ENCODE measurements at places on chromosomes 11 and 22.

DNA sequence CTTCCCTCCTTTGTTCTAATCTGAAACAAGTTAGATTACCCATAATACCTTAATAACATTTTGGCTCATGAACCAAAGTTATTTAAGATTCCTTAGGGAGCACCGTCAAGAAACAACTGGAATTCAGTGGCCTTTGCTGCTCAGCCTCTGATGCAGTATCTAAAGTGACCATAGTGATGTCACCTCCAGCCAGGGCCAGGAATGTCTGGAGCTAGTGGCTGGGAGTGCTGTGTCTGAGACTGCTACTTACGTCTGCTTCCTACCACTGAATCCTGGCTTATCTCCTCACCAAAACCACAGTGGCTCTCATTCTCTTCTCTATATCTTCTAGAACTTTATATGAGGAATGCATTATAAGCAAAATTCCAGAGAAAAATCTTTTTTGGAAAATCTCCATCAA, 658.0 kb downstream of the DLG2 start:
- no peak for DNase-seq

GRCh38 chr11:2209900-2210321, 38.3 kb upstream of the TH start:
- DNase-seq: no peak

- DNase-seq: no peak
Measured at GRCh38 chr11:416757-417621, 2.2 kb upstream of the SIGIRR start.

DNA sequence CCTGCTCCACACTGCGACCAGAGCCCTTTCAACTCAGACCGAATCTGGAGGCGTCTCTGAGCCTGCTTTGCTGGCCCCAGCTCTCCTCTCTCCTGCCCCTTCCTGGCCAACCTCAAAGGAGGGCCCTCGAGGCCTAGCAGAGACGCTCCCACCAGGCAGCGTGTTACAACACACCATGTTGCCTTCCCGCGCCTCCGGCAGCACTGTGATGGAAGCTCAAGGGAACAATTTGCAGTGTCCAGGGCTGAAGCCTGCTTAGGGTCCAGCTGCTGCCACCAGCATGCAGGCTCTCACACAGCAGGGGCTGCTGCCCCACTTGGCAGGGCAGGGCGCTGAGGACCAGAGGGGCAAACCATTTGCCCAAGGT, 18.4 kb downstream of the LINC01488 start:
- DNase-seq: no peak

GRCh38 chr11:48022445-48022844, 42.1 kb downstream of the PTPRJ start:
- no peak for DNase-seq

GRCh38 chr11:82533628-82534327, 199.9 kb downstream of the FAM181B start:
- DNase-seq: no peak

DNA sequence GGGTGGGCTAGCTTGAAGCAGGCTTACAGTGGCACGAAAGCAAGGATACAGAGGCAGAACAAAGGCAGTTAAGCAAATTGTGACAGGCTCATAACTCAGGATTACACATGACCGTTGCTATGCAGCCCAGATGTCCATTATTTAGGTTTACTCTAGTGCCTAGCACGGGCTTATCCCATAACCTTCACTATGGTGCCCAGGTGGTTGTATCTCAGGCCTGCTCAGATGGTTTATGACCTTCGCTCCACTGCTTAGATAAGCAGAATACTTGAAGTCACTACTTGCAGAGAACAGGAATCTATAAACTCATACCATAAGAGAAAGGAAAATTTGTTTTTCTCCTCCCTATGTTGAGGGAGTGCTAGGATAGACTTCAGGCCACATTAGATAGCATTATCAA, 9.0 kb downstream of the OR6M1 start:
- DNase-seq: no peak

DNA sequence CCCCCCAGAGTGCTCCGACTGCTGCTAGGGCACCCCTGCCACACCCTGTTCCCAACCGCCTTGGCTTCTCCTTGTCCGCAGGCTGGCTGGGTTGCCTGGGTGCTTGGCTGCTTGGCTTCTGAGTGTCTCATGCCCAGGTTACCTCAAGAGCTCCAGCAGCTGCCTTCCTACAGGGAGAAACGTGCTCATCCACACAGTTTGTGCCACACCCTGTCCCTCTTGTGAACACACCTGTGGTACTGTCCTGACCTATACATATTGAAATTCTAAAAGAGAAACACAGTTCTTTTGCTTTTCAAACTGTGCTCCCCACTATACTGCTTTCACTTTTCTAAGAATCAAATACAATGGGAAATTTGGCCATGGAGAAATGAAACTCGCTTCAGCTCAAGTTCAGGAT, 191.4 kb downstream of the DBX1 start:
- no peak for DNase-seq

DNA sequence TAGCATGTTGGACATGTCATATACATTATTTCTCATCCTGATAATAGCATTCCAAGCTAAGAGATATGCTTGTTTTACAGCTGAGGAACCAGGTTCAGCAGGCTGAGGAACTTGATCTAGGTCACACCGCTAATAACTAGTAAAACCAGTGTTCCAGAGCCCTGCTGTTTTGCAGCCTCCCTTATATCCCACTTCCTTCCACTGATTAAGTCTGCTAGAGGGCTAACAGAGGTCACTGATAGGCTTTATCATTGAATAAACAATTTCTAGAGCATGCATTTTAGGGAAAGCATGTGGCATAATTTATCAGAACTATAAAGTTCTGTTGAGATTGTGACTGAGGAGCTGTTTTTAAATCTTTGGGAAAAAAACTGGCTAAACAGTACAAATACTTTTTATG, 54.0 kb downstream of the UVRAG start:
- no peak for DNase-seq

DNA sequence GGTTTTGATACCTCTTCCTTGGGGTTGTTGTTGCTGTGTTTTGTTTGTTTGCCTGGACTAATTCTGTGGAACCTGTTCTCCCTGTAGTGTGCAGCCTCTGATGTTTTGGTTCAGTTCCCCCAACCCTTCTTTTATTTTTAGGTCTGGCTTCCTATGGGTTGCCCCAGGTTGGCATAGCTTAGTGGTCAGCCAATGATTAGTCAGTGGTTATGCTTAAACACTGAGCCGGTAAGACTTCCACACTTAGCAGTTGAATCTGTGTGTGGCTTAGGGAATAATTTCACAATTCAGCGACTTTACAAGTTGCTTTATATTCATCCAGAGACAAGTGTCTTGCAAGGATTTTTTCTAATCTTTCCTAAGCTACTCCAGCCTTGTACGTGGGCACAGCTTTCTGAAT, 78.6 kb upstream of the CLPB start:
- DNase-seq: no peak

DNA sequence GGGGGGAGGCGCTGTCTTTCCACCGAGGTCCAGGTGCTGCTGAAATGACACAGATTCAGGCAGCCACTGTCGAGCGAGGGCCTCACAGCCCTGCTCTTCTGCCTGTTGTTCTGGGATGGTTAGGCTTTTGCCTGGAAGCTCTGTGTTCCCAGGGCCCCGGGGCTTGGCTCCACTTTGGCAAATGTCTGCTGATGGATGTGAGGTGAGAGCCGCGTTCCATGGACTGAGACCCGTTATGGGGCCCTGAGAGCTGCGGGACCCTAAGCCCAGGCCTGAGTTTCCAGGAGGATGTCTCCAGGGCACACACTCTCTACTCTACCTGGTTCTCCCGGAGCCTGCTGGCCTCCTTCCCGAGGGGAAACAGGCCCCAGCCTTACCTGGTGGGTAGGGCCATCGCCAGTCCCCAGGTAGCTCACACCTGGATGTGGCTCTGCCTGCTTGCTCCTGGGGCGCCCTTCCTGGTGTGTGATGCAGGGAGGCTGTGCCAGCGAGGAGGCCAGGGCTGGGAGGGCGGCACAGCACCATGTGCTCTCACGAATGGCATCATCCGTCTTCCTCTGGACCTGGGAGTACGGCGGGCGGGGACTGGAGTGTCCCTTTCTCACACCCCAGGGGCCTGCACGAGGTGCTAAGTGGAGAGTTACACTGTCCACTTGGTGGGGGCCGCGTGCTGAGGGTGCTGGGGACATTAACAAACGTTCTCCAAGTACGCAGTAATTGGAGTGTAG, 435.5 kb downstream of the TBC1D22A start:
- DNase-seq: no peak

DNA sequence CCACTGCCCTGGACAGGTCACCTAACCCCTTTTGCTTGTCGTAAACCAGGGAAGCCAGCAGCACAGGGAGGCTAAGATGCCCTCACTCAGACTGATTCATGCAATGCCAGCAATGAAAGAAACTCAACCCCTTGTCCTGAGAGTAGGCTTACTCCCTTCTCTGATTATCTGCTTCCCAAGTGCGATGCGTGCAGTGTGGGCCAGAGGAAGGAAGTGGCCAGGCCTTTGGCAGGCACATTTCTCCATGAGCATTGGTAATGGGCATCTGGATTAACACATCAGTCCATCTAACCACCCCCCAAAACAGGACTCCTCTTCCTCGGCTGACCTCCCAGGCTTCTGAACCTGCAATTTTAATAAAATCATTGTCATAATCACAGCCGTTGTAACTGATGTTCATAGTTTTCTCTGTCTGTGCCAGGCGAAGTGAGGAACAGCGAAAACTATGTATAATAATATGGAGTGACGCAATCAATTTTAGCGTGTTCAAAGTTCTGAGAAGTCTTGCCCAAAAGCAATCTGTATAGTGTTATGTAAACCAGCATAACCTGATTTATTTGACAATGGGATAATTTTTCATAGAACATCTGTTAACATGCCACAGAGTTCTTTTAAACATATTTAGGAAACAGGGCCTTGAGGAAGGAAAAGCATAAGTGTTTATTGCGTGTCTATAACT, 33.9 kb downstream of the TST start:
- no peak for DNase-seq

DNA sequence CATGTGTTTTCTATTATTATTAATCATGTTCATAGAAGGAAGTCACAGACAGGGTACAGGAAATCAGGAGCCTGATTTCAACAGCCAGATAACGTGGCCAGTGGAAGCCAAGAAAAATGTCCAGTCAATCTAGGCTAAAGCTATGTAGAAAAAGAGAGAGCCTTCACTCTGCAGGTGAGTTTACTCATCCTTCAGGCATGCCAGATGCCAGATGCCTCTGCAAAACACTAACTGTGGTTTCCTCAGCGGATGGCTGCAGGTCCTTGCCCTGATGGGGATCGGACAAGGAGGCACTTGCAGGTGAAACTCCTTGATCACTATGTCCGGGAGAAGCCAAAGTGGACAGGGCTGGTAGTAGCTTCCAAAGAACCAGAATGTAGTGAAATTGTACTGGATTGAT, 962.3 kb upstream of the RAG2 start:
- DNase-seq: no peak

DNA sequence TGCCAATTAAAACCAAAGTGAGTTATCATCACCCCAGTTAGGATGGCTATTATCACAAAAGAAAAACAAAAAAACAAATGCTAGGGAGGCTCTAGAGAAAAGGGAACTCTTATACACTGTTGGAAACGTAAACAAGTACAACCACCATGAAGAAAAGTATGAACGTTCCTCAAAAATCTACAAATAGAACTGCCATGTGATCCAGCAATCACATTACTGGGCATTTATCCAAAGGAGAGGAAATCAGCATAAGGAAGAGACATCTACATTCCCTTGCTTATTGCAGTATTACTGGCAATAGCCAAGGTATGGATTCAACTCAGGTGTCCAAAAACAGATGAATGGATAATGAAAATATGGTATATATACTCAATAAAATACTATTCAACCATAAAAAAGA, 1145.1 kb downstream of the LRRC4C start:
- no peak for DNase-seq

DNA sequence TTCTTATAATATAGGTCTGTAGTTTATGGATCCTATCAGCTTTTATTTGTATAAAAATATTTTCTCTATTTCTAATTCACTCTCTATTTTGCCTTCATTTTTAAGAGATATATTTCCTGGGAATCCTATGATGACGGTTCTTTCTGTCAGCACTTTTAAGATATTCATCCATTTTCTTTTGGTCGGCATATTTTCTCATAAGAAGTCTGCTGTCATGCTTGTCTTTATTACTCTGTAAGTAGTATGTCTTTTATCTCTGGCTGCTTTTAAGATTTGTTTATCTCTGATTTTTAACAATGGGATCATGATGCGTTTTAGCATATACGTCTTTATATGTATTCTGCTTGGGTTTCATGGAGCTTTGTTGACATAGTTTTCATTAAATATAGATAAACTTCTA, 175.5 kb downstream of the SNX19 start:
- no peak for DNase-seq

- no peak for DNase-seq
Measured at GRCh38 chr11:109507836-109508561, 86.0 kb downstream of the C11orf87 start.

- no peak for DNase-seq
Measured at GRCh38 chr11:31974366-31975136, 116.3 kb upstream of the RCN1 start.

DNA sequence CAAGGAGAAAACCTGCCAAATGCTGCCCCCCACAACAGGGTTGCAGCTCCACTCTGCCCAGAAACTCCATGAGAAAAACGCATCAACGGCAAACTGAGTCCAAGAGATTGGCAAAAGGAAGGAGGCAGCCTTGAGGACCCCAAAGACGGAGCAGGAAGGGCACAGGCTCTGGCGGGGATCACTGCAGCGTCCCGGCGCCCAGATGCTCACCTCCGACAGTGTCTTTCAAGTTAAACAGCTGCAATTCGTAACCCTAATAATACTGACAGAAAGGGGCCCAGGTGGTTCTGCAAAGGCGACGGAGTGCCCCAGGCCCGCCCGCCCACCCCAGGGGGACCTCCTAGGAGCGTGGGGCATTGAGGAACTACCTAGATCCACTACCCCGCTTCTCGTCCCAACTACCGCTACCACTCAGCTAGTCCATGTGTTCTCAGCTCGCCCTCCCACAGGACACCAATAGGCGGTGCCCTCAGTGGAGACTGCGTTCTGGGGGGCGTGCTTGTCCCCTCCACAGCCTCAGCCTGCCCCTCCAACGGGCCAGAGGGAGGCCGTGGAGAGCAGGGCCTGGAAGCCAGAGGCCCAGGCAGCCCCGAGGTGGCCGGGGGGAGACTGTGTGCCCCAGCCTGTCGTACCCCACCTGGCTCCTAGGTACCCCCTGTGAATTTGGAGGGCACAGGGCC, 127.4 kb downstream of the PHF21B start:
- no peak for DNase-seq

DNA sequence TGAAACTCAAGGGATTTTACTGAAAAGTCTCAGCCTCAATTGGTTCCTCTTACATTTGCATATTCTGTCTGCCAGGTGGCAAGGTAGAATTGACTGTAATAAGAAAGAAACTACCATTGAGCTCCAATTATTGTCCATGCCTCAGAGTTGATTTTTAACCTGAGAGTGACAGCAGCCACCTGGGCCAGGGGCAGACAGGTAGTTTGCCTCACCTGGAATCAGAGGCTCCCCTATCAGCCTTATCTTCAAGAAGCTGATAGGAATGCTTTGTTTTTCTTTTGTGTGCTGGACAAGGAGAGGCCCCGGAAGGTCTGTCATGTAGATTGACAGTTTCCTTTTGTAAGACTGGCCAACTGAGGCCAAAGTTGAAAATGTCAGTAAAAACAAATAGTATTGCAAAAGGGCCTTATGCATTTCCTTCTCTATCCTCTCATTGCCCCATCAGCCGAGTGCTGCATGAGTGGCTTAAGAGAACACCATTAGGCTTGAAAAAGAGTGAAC, 34.1 kb downstream of the CD44 start:
- no peak for DNase-seq

Data from activated T-helper 1 cell treated with anti-CD3 and anti-CD28 coated beads, Interleukin-2, amount 50 U/mL, for 16 hours (primary cell).